ENCODE measurements at places on chromosomes 5 and 9.

- DNase-seq, result no peak
These were observed 143.0 kb downstream of the XRCC4 start for GRCh38 chr5:83220331-83220730.

DNA sequence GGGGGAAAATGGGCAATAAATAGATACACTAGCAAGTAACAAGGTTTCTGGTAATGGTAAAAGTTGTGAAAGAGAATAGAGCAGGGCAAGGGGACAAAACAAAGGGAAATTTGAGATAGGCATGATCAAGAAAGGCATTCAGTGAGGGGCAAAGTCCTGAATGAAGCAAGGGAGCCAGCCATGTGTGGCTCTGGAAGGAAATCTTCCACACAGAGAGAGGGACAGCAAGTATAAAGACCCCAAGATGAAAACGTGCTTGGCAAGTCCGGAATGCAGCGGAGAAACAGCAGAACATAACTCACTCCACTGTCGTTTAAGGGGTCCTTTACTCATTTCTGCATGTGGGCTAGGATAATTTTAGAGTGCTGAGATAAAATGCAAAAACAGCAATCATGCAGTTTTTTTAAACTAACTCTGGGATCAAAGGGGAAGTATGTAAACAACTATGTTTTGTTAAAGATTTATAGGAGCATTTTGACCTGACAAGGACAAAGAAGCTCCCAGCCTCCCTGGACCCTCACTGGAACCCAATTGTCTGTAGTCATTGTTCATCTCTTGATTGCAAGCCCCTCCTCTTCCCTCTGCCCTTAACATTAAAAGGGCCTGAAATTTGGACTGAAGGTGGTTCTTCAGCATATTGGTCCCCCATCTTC is 22.9 kb upstream of the AOPEP start:
- no peak for DNase-seq

DNA sequence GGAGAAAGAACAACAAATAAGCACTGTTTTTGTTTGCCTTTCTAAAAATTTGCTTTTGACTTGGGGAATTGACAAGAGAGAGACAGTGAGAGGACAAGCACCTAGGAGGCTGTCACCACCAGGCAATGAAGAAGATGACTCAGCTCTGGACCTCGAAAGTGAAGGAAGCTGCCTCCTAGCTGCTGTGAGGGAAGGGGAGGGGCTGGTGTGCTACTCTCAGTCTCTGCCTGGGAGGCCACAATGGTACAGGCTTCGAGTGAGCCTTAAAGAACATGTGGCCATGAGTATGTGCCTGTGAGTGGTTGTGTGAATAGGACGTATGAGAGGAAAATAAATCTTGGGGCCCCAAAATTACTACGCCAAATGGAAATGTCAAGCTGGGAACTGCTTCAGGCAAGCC is 7.1 kb upstream of the PLK2 start:
- no peak for DNase-seq

DNA sequence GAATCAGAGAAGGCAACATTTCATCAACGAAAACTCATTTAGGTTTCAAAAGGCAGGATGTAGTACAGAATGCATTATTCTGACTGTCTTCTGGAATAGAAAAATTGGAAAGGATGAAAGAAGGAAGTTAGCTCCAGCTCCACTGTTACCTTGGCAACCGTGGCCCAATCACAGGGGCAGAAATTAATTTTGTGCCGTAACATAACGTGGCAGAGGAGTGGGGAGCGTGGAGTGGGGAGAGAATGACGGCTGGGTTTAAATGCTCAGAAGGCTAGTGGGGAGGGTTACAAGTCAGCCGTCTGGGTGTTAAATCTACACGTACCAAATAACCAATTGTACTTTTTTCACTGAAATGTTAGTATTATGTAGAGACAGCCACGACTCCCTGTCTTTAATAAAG is 32.3 kb upstream of the EQTN start:
- DNase-seq, result no peak

- DNase-seq, result no peak
These were observed 39.3 kb downstream of the GLRA1 start for GRCh38 chr5:151885138-151885908.

- no peak for DNase-seq
These were observed 32.6 kb downstream of the FNBP1 start for GRCh38 chr9:130010151-130010988.
